ENCODE measurements at places on chromosomes 5 and 9.

GRCh38 chr5:134127376-134127861, 12.9 kb downstream of the TCF7 start:
- no peak for DNase-seq

- DNase-seq = no peak
These were observed 537 bp downstream of the MEIKIN start for GRCh38 chr5:131944702-131945550.

- no peak for DNase-seq
These were observed 383.4 kb downstream of the ENC1 start for GRCh38 chr5:74257060-74257527.

- DNase-seq = peak; percentile 54
These were observed 544 bp downstream of the NPM1 start for GRCh38 chr5:171387970-171388815.

GRCh38 chr5:124856726-124857125, 110.3 kb upstream of the ZNF608 start:
- DNase-seq = no peak

DNA sequence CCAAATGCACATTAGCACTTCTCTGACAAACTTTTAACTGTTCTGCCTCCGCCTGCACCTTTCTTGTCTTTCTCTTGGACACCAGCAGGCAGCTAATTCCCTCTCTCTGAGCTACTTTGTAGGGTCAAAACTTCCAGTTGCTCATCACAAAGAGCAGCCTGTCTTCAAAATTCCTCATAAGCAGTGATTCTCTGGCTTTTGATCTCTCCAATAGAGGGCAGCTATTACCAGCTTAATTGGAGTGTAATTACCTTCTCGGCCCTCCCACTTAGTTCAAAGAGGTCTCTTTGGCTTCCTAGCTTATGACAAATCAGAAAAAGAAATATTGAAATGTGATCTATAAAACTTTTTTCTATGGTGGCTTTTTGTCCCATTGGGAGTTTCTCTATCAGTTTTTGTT, 43.6 kb upstream of the RAD23B start:
- no peak for DNase-seq

DNA sequence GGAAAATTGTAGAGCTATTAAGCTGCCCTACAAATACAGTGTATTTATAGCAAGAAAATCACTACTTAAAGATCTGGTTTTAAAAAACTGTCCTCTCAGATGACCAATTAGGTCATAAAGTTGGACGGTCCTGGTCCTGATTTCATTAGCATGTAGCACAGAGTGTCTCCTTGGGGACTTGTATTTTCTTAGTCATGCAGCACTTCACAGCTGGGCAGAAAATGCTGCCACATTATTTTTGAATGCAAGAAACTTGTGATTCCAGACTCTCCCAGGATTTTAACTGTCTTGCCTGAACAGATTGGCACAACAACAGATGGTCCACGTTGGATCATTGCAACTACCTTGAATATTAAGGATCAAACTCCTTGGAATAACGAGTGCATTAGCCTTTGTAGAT, 348.1 kb upstream of the SGCD start:
- no peak for DNase-seq

GRCh38 chr9:137630126-137630525, 11.3 kb downstream of the EHMT1 start:
- no peak for DNase-seq

GRCh38 chr9:111484572-111484894, 350 bp upstream of the ECPAS start:
- DNase-seq = no peak

DNA sequence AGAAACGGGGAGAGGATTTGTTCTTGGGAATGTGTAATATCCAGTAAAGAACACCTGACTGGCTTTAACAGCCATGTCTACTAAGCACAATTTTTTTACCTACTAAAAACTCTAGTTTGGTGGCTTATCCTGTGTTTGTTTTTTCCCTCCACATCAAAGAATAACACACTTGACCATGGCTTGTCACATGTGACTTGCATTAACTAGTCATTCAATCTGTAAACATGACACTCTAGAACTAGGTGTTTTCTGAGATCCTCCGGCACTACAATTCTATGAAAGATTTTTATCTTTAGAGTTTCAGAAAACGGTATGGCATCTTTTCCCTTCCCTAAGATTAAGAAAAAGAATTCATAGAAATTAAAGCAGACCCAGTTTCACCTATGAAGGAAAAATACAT, 103.7 kb downstream of the CEMIP2 start:
- no peak for DNase-seq

DNA sequence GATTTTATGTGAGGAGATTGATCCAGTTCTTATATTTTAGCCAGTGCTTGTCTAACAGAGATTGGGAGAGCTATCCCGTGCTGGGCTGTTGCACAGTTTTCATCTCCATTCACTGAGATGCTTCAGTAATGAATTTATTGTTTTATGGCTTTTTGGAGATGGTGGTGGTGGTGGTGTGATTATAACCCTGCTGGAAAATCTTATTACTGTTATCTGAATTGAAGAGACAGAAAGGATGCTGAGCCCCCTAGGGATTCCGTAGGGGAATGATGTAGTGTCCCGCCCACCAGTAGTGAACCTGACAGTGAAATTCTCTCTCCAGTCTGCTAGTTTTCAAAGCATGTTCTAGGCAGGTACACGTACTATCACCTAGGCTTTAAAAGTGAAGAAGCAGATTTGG, 1.9 kb downstream of the RAI14 start:
- no peak for DNase-seq

GRCh38 chr9:126952205-126952977, 37.8 kb downstream of the RALGPS1 start:
- no peak for DNase-seq

GRCh38 chr5:135631391-135631790, 52.6 kb upstream of the CXCL14 start:
- DNase-seq = no peak
